ENCODE measurements at places on chromosomes 5 and 9.

DNA sequence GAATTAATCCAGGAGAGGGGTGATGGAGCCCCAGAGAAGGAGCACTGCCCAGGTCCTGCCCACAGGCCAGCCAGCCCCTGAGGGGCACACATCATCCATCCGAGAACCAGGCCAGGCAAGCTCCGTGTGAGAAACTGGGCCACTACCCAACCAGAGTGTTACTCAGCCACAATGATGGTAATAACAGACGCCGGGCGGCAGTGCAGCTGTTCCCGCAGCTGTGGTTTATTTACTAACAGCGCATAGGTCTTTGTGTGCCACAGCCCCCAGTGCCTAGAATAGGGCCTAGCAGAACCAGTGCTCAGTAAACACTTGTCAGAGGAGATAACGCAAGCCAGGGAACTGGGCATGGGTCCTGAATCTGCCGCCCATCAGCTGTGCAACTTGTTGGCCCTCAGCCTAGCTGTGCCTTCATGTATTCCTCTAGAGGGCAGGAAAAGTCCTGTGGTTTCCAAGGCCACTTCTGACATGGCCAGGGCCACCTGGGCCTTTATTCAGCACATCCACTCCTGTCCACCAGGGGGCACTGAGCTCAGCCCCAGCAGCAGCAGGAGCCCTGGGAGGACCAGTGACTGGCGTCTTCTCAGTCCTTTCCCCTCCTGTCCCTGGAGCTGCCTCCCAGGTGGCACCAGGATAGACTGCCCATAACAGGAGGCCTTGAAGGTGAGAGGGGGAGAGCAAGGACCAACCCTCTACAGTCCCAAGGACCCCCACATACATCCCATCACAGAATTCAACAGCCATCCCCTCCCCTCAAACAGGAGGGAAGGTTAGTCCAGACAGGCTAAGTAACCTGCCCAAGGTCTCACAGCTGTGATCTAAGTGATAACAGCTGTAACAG, 2.1 kb downstream of the MXD3 start:
- peak; percentile 84 for DNase-seq

- DNase-seq, result no peak
Observed at GRCh38 chr5:158545949-158546530, 553.7 kb downstream of the EBF1 start.

DNA sequence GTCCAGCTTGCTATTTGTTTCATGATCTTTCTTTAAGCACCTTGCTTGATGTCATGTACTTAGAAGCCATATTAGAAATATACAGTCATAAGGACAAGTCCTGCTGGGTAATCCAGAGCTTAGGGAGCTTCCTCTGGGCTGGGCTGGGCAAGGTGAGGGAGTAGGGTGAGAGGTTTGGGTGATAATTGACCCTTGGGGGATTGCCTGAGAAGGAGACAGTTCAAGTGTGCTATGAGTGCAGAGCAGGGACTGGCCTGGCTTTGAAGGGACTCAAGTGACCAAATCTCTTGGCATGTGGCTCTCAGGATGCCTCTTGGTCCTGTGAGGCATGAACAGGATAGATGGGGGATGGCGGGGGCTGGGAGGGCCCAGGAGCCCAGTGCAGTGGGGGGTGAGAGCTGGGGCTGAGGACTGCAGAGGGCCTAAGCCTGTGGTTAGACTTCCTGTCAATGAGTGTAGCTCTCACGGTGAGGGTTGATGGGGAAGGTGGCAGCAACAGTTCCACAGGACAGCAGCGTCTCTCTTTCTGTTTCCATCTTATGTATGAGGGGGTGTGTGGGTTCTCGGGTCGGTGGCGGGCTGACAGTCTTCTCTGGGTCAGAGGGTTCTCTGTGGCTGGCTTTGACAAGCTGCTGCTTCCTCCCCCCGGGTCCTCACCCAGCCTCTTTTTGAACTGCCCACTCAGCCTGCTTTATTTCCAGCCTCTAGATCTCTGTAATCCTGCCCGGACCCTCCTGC, 53.5 kb downstream of the RGS3 start:
- DNase-seq, result no peak

DNA sequence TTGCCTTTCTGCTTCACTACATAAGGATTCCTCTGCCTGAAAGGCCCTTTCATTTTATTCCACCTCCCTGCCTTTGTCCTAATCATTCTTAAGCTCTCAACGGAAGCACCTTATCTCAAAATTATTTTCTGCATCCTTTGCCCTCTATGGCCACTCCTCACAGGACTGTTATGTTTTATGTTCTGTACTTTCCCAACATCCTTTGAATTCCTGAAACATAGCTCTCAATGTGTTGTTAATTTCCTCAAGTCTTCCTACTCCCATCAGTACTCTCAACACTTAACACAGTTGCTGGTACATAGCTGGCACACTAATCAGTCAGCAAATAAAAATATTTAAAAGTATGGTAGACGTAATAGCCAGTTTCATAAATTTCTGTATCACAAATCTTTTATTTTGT, 193.0 kb downstream of the RFX3 start:
- DNase-seq, result no peak

DNA sequence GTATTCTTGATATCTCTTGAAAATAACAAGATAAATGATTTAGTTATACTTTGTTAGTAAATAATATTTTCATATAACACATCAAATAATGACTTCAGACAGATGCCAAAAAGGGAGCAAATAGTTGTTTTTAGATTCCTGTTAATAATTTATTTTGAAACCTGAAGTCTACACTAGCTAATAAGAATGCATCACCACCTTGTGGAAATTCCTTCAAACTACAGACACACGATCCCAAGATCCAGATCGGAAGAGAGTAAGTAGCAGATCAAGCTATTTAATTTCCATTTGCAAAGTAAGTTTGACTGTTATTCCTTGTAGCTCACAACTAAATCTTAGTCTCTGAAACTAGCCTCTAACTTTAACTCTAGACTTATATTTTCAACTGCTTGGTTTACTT, 35.5 kb upstream of the ISL1 start:
- peak; percentile 37 for DNase-seq

GRCh38 chr5:11180890-11181289, 419.9 kb upstream of the DAP start:
- DNase-seq, result peak; percentile 15

- peak; percentile 96 for DNase-seq
Observed at GRCh38 chr9:70902692-70903131, 218.7 kb downstream of the TRPM3 start.

DNA sequence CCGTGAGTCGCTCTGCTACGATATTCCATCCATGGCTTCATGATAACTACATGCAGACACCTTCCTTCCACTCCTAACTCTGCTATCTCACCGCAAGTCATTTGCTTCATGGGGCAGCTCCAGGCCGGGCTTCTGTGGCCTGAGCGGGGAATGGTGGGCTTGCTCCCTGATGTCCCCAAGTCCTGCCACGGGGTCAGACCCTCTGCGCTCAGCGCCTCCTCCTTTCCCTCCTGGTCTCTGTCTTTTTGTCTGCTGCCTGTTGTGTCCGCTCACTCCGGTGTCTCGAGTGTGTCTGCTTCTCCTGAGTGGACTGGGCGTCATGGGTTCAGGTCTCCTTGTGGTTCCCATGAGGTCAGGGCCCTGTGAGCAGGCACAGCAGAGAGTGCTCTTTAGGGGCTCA, 139.6 kb downstream of the CACNA1B start:
- DNase-seq, result no peak

GRCh38 chr5:135437796-135438560, 9.2 kb downstream of the DCANP1 start:
- peak; percentile 60 for DNase-seq

- DNase-seq, result peak; percentile 51
Observed at GRCh38 chr9:104895572-104895971, 32.4 kb downstream of the ABCA1 start.

- DNase-seq, result no peak
Observed at GRCh38 chr5:14929293-14930065, 57.9 kb upstream of the ANKH start.

DNA sequence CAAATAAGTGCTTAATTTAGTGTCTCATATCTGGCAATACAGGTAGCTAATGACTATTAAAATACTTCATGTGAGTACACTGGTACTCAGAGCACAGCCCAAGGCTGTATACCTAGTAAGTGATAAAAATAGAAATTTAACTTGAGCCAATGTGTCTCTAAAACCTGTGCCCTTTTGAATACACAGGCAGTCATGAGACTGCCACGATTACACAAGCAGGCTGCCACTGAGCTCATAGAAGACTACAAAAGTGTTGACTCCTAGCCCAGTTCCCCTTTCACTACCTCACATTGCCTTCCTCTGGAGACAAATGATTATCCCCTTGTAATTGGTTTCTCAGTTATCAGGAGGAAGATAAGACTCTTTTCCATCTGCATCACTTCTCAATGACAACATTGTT, 66.3 kb upstream of the PAPPA start:
- DNase-seq, result peak; percentile 83

- no peak for DNase-seq
Observed at GRCh38 chr9:99114049-99114440, 9.1 kb downstream of the TGFBR1 start.

DNA sequence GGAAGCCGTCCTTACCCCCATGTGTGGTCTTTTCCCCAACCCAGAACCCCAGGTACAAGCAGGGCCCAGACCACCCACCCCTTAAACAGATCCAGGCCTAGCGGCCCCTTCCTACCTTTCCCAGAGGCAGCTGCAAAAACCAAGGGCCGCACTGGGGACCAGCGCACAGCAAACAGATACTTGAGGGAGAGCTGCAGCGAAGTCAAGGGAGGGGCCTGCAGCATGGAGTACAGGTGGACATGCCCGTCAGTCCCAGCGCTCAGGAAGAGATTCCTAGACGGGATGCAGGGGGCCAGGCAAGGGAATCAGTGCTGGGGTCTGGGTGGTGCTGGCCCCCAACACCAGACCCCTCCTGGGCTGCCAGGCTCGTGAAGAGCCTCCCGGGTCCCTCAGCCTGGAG, 22.5 kb downstream of the DYNC2I2 start:
- no peak for DNase-seq

DNA sequence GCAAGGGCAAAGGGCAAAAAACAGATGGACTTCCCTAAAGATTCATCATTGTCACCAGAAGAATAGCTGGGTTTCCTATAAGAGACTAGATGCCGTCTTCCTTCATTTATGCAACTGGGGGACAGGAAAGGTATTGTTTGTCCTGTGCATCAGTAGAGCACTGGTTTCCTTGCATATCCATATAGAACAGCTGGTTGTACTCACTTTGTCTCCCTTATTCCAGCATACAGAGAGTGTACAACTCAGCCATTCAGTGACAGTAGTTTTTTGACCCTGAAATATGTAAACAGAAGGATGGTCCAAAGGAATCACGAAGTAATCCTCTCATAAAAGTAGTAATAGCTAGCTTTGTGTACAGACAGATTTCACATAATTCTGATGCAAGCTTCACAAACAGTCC, 22.5 kb upstream of the MAST4 start:
- DNase-seq, result no peak

- DNase-seq, result no peak
Observed at GRCh38 chr5:113450462-113450861, 15.7 kb upstream of the TSSK1B start.

DNA sequence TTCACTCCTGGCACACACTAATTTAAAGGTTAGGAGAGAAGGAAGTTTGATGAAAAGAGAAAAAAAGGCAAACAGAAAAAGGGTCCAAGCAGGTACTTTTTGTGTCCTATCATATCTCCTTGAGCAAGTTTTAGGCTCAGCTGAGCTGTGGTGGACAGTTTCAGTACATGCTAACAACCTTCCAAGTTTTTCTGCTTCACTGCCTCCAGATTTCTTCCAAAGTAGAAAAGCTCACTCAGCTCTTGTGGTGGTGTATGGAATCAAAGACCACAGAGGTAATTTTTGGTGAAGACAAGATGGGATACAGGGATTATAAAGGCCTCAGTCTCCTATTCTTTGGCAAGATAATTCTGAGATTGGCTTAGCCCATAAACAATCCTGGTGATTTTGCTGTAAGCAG, 921.8 kb downstream of the NR2F1-AS1 start:
- no peak for DNase-seq

DNA sequence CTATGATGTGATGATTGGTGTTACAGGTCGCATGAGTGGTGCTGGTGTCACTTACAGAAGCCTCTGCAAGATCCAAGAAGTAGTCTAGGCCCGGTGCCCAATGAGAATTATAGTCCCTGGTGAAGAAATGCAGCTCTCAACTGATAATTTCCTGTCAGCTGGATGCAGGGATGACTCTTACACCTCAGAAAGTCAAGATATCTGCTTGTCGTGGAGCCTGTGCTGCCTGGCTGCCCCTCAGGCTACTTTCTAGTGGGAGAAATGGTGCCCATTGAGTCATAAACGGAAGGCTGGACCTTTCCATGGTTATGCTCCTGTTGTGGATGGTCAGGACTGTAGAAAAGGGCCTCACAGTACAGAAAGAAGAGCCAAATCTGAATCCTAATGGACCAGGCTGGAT, 46.8 kb upstream of the NXNL2 start:
- no peak for DNase-seq

DNA sequence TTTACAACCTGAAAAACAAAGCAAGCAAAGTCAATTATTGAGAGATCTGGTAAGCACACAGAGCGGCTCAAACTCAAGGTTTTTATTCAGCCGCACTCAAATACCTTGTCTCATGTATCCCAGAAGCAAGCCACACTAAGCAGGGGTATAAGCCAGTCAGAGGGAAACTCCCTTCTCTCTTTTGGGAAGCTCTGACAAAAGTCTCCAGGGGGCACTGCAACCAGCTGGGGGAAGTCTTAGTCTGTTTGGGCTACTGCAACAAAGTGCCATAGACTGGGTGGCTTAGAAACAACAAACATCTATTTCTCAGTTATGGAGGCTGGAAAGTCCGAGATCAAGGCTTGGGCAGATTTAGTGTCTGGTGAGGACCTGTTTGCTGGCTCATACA, 246.0 kb downstream of the ENC1 start:
- no peak for DNase-seq

DNA sequence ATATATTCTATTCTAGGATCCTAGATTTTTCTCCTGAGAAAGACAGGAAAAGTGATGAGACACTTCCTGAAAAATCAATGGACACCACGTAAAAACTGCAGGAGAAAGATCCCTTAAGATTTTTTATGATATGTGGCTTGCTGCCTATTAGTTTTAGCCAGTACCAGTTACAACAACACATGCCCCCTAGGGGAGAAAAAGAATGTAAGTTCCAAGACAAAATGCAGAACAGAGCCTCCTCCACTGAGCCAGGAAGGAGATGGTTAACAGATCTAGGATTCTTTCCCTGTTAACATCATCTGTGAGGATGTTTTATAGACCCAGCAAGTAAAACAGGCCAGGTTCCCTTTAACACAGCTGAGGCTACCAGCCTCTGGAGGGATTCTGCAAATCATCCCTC, 574.7 kb downstream of the TLE4 start:
- DNase-seq, result peak; percentile 4

- DNase-seq, result no peak
Observed at GRCh38 chr9:135976944-135977343, 15.8 kb upstream of the UBAC1 start.

DNA sequence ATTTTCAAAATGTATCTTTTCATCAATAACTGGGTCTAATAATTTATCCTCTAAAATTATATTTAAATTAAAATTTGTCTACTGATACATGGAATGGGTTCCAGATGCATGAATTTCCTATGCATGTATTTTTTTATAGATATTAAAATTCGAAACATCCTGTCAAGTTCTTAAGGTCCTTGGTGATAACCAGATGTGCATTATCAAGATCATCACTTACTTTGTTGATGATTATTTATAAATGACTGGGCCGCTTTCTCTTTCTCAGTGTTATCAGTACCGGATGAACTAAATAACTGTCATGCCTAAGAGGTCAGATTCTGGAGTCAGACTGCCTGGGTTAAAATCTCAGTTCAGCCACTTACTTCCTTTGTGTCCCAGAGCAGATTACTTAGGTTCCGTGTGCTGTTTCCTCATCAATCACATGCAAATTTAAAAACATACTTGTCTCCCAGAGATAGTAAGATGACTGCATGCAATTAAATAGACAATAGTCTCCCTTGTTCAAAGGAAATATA, 124.3 kb downstream of the TEX10 start:
- DNase-seq, result no peak

GRCh38 chr5:156366521-156366920, 39.6 kb downstream of the SGCD start:
- DNase-seq, result no peak
